ENCODE measurements at places on chromosomes 2 and 18.
A peak's percentile ranks its signal among the peaks of the same experiment; 100 is the strongest.

DNA sequence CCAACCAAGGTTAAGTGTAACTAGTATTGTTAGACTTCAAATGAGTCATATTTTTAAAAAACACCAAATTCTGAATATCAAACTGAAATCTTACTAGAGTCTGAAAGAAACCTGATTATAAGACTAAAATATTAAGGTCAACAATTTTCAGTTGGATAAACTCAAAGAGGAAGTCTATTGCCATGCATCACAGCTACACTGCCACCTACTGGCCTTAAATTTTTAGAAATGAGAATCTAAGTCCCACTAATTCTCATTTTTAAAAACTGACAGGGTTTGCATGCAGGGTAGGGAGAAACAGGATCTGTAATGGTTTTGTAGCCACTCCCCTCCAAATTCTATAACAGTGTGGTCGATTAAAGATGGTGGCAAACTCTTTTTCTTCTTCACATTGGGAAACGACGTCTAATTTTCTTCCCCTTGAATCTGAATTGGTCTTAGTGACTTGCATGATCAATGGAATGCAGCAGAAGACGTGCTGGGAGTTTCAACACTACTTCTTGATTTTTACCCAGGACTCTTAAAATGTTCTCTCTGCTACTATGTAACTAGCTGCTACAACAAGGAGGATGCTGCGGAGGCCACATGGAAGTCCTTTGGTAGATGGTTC lies 176.1 kb upstream of the SESTD1 start:
- no peak for DNase-seq

DNA sequence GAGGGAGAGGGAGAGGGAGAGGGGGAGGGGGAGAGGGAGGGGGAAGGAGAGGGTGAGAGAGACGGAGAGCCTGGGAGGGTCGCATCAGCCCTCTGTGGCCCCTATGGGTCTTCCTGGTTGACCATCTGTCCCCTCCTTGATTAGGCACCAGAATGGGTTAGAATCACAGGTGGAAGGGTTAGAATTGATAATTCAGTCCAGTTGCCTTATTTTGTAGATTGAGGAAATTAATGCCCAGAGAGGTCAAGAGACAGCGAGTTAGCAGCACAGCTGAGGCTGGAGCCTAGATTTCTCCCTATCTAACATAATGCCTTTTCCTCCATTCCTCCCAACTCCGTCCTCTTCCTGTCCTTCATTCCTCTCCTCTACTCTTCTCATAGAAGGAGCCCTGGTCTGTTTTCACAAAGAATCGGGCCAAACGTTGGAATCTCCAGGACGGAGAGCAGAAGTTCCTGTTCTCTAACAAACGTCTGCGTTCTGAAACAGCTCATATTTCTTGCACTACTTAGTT lies 338 bp upstream of the THUMPD2 start:
- DNase-seq = no peak

DNA sequence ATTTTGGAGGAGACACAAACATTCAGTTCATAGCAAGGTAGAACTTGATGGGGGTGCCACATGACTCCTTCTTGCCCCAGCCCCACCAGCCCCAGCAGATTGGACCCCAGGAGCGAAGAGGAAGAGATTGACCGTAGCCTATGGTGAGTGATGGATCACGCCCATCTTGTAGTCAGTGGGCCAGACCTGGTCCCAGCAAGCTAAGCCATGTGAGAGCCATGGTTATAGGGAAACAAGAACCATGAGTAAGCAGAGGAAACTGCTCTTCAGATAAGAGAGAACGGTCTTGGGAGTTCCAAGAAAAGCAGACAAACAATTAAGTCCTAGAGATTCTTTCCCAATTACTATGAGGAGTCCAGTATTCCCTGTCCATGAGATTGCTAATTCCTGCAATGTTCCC lies 4.6 kb upstream of the TCF4 start:
- DNase-seq = no peak

DNA sequence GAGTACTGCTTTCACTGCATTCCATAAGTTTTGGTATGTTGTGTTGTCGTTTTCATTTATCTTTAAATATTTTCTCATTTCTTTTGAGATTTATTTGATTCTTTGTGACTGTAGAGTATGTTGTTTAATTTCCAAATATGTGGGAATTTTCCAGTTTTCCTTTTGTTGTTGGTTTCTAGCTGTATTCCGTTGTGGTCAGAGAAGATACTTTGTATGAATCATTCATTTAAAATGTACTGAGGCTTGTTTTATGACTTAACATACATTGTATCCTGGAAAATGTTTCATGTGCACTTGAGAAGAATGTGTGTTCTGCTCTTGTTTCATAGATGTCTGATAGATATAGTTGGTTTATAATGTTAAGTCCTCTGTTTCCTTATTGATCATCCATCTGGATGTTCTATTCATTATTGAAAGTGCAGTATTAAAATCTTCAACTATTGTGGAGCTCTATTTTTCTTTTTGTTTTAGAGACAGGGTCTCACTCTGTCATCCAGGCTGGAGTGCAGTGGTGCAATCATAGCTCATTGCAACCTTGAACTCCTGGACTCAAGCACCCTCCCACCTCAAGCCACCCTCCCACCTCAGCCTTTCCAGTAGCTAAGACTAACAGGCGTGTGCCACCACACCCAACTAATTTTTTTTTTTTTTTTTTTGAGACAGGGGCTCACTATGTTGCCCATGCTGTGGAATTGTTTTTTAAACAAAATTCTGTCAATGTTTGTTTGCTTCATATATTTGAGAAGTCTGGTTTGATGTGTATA lies 96.8 kb downstream of the TAF4B start:
- peak; percentile 30 for DNase-seq

GRCh38 chr2:156340377-156340776 lies 7.9 kb upstream of the NR4A2 start:
- DNase-seq = no peak

DNA sequence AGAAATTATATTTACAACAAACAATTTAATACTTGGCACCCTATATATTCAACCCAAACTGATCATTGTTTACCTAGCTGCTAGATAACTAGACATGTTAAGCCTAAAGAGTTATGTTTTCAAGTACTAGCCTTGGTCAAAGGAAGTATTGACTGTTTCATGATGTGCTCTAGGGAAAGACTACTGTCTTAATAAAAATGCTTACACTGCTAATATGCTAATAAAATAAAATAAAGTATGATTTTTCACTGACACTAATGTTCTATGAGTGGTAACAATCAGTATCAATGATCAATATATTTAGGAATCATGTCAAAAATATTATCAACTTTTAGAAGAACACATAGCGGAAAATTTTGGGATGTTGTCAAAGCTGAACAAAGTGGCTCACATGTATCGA lies 225.5 kb downstream of the OSR1 start:
- DNase-seq = no peak

DNA sequence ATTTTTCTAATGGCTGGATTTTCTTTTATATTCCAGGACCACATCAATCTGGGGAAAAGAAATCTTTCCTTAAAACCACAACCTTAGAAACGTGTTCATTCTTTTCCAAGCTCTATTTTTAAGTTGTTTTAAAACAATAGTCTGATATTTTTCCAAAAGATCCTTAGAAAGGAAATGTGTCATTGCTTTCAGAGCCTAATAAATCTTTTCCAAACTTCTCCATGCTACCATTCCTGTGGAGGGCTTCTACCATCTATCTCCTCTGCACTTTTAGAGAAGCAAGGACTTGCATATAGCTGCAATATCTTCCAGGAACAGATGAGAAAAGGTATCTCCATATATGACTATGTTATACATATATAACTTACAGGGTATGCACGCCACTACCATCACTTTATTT lies 21.2 kb downstream of the WDFY1 start:
- no peak for DNase-seq

GRCh38 chr2:31504311-31504710 lies 76.4 kb downstream of the SRD5A2 start:
- DNase-seq = no peak

DNA sequence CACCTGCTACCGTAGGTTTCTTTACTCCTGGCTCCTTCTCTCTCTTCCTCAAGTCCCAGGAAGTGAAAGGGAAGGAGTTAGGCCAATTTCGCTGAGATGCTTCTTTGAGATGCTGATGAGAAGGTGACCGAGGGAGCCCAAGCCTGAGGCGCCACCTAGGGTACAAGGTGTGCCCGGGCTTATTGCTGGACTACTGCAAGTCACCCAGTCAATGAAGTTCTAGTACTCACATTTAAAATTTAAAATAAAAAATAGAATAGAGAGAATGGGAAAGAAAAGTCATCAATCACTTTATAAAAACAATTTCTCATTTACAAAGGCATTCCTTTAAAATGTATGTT lies 45.3 kb downstream of the ACAA2 start:
- DNase-seq = no peak

DNA sequence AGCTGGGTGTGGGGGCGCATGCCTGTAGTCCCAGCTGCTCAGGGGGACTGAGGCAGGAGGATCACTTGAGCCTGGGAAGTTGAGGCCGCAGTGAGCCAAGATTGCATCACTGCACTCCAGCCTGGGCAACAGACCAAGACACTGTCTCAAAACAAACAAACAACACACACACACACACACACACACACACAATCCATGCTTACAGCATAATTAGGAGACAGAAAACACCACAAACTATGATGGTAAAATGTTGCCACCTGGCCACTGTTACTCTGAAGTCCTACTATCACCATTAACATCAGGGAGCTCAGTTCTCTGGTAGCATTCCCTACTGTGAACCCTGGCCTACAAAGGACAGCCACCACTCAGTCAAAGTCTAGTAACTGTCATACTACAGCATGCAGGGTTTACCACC lies 18.3 kb downstream of the DNPEP start:
- DNase-seq = no peak

DNA sequence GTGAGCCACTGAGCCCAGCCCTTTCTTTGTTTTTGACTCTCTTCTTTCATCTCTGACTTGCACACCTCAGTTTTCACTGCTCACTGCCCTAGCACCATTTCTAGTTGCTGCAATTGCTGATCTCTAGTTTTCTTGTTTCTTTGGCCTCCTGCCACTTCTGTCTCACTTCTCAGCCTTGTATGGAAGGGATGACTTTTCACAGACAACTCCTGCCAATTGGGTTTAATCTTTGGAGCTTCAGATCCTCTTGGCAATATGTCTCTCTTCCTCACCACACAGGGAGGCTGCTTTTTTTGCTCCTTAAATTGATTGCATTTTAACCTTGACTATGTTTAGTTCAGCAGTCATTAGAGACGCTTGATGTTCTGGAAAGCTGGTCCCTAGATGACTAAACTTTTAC lies 323.1 kb downstream of the CTNNA2 start:
- no peak for DNase-seq

- no peak for DNase-seq
These were observed 78.3 kb upstream of the FZD5 start for GRCh38 chr2:207847807-207848544.

- no peak for DNase-seq
These were observed 111.6 kb upstream of the HAAO start for GRCh38 chr2:42903821-42904575.

GRCh38 chr2:85728883-85729824 lies 24.6 kb upstream of the ATOH8 start:
- DNase-seq = no peak

Measured in HFF-Myc (cell line).